Psoas muscle (tissue), 8 donors: ENCODE measurements at places on chromosomes 4 and X. TPM values are rescaled to one million over a fixed set of nuclear protein-coding genes. Genes with fewer than 3 reads are reported as not detected.

The ZNF330 gene
- 50.9 TPM for total RNA-seq

The CAMK2D gene
- 123 TPM for total RNA-seq

The CASK gene
- total RNA-seq: 10.9 TPM

The CT55 gene
- total RNA-seq: not detected
